Camera-type eye (tissue), 1 donor: ENCODE measurements at places on chromosomes 11 and 22. TPM values are rescaled to one million over a fixed set of nuclear protein-coding genes. Genes with fewer than 3 reads are reported as not detected.

The NCAM1 gene
- total RNA-seq: 447 TPM

The TEX54 gene
- total RNA-seq: not detected

The SYT13 gene
- 19.8 TPM for total RNA-seq

The MMP12 gene
- total RNA-seq: not detected

The NEFH gene
- 1.8 TPM for total RNA-seq

The ASRGL1 gene
- total RNA-seq: 17.8 TPM

The MUC15 gene
- total RNA-seq: 3.7 TPM

The MAP6 gene
- total RNA-seq: 57.5 TPM

The MS4A6E gene
- not detected for total RNA-seq

The HORMAD2 gene
- 1.6 TPM for total RNA-seq

The FGF19 gene
- total RNA-seq: 1.2 TPM

The RASD2 gene
- total RNA-seq: 1.0 TPM

The FOLH1 gene
- 11.5 TPM for total RNA-seq

The HTR3A gene
- total RNA-seq: 0.16 TPM

The OR51B5 gene
- total RNA-seq: 0.99 TPM

The SDF2L1 gene
- total RNA-seq: 3.8 TPM
